ENCODE measurements at places on chromosomes 7 and 10.

DNA sequence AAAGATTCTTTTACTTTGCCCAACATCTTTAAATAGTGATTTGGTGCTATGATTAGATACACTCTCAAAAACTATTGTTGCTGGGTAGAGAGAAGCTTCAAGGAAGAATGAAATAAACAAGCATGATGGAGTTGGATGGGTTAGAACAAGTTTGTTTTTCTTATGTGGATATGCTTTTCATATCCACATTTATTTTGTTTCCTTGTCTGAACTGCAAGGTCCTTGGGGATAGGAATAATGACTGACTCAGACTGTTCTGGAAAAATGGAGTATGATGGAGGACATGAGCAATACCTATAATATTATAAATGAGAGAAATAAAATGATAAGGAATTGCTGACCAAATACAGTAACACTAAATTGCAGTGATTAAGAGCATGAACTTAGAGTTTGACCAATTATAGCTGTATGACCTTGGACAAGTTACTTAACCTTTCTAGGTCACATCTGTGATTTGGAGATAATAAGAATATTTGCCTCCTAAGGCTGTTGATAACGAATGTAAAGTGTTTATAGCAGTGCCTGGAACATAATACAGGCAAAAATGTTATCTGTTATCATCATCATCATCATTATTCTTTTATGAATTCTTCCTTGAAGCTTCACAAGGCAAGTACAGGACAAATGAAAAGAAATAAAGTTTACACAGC lies 847.5 kb downstream of the LRMDA start:
- DNase-seq: no peak

- DNase-seq: no peak
Observed at GRCh38 chr10:100306861-100307260, 20.4 kb upstream of the BLOC1S2 start.

DNA sequence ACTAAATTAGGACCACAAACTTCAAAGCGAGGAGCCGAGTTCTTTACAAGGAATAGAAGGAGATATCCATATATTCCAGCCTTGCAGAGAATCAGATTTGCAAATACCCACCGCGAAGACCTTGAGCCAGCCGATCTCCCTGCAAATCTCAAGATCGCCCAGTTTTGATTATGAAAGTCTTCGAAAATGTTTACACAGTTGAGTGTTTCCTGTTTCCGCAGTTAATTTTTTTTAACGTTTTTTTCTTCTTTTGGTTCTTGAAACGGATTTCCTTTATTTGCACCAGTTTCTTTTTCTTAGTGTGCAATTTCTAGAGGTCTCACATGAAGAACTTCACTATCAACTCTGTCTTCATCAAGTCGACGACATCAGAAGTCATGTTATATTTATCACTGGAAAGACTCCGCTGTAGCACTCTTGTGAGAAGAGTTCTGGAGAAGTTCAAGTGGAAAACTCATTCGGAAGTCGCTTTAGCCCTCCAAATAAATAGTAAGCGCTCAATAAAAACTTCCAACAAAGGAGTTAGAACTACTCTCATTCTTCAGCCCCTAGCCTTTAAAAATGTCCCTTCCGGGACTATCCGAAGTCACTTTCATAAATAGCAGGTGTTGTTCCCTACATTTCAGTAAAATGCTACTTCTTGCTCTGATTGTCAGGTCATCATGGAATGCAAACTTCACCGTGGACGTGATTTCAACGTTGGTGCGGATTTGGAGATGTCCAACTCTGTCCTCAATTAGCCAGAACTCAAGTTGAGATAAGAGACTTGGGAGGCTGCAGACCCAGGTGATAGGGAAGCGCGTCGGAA lies 11.9 kb upstream of the SPAG6 start:
- no peak for DNase-seq

GRCh38 chr7:16061011-16061410 lies 360.3 kb downstream of the CRPPA start:
- no peak for DNase-seq

- no peak for DNase-seq
Observed at GRCh38 chr10:116198676-116199035, 74.3 kb downstream of the GFRA1 start.

DNA sequence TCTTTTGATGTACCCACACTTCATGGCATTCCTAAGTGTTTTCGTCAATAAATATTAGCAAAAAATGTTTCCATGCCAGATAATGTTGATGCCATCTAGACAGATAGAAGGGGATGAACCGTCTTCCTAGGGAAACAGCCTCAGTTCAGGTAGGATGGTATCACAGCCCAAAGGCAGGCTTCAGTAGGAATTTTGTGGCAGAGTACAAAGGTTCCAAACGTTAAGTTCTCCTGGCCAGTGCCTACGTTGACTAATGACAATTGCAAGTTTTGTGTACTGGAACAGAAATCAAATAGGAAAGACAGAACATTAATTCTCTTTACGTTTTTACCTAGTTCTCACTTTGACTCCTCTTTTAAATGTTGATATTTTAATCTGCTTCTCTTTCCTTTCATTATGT lies 75.0 kb downstream of the ZMYND11 start:
- no peak for DNase-seq

GRCh38 chr10:124587811-124588211 lies 126.2 kb downstream of the LHPP start:
- no peak for DNase-seq

- DNase-seq: peak; percentile 71
Observed at GRCh38 chr7:158828133-158829020, 932 bp downstream of the ESYT2 start.

GRCh38 chr10:127921075-127921752 lies 14.3 kb downstream of the PTPRE start:
- no peak for DNase-seq

- DNase-seq: no peak
Observed at GRCh38 chr7:155527664-155528063, 18.7 kb downstream of the CNPY1 start.

DNA sequence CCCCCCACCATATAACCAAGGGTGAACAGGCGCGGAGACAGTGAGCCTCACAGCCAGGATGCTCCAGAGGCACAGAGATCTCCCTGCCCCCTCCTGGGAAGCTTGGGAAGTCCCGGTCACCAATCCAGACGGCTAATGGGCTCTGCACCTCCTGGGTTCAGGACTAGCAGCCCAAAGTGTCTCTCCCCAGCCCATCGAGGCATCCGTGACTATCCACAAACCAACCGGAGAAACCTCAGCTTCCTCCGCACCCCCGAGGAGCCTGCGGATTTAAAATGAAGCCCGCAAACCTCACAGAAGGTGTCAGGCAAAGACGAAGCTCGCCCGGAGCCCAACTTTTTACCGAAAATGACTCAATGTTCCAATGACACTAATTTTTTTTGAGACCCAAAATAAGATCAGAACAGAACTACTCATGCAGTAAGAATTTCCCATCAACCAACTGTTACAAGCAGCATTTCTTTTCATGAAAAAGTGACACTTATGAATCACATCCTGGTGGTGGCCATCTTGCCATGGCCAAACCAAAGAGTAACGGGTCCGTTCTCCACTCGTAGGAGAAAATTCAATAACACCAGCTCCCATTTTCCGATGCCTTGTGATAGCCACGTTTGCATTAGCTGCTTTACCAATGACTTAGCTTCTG lies 6.0 kb downstream of the PDGFA start:
- peak; percentile 43 for DNase-seq

DNA sequence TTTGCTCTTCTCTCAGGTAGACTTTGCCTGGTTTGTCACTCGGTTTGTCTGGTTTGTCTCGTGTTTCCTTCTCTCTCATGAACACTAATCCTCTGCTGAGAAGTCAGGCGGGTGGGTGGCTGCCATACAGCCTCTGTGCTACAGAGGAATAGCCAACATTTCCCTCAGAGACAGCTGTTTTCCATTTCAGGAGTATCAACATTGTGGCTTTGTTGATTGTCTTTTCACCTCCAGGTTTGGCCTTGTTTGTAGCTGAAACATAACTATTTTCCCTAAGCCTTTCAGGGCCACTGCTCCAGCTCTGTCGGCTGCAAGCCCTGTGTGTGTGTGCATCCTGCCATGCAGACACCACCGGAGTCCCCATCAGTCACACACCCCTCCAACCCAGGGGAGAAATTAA lies 122.8 kb downstream of the BAMBI start:
- DNase-seq: no peak

Data from GM23338 (cell line).